ENCODE measurements at places on chromosomes 7 and 10.

DNA sequence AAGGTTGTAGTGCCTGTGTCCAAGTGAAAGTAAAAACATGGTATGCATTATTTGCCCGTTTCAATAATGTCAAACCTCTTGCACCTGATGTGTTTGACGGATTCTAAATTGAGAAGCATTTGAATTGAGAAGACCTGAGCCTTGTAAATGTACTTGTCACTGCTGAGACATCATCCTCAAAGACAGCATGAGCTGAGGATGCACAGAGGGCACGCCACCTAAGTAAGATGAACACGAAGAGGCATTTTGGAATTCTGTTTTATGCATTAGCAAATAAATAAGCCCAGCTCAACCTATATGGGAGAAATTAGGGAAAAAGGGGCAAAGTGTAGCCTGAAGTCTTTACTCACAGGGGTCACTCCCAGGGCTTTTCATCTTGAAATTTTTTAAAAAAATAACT is 73.8 kb upstream of the SORCS1 start:
- no peak for DNase-seq

DNA sequence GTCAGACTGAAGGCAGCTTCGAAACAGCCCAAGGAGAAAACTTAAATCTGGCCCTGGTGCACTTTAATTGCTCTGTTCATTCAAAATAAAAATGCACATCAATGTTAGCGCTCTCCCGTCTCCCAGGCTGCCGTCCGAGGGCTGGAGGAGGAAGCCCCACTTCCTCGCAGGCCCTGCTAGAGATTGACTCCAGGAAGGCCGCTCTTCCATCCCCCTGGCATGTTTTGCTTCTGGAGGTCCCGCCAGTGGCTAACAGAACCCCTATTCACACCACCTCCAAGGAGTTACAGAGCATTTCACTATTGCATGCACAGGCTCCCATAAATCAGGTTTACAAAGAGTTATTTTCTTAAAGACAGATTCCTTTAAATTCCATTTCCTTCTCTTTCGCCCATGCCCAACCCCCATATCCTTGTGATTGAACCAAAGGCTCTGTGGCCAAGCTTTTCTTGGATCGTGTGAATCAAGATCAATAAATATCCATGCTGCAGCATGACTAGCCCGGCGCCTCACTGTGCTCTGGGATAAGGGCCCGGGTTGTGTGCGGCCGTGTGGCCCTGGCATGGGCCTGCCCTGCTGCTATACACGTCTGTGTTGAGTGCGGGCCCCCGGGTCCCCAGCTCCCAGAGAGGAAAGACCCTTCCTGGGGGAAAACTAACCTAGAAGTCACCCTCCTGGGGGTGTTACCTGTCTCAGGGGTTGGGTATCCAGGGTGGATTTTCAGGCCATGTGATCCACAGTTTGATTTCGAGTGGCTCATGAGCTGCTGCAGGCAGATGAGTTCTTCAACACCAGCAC is 118.7 kb upstream of the GDF10 start:
- DNase-seq = no peak

DNA sequence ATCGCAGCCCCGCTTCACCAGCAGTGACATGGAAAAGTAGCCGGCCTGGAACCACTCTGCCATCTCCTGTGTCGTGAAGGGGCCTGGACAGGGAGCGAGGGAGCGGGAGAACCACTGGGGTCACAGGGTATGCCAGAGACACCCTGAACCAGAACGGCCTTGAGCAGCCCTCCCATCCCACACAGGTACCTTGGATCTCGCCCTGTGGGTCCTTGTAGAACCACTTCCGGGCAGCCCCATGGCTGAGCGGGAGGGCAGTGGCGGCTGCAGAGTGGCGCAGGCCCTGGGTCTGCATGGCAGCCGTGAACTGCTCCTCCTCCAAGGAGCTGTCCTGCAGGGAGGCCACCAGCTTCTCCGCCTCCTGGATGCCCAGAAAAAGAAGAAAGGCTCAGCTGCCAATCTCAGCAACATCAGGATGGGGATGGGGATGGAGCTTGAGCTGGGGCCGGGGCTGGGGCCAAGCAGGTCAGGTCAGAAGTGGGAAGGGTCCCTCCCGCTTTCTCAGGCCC is 9.5 kb downstream of the GIGYF1 start:
- no peak for DNase-seq

GRCh38 chr7:24966802-24967201 is 13.2 kb downstream of the OSBPL3 start:
- DNase-seq = no peak

GRCh38 chr10:31823358-31823757 is 105.3 kb downstream of the ARHGAP12 start:
- DNase-seq = no peak

GRCh38 chr10:114174695-114175188 is 739 bp upstream of the CCDC186 start:
- no peak for DNase-seq

All from progenitor cell of endocrine pancreas (in vitro differentiated cells).